ENCODE measurements at places on chromosomes 6 and 20.

DNA sequence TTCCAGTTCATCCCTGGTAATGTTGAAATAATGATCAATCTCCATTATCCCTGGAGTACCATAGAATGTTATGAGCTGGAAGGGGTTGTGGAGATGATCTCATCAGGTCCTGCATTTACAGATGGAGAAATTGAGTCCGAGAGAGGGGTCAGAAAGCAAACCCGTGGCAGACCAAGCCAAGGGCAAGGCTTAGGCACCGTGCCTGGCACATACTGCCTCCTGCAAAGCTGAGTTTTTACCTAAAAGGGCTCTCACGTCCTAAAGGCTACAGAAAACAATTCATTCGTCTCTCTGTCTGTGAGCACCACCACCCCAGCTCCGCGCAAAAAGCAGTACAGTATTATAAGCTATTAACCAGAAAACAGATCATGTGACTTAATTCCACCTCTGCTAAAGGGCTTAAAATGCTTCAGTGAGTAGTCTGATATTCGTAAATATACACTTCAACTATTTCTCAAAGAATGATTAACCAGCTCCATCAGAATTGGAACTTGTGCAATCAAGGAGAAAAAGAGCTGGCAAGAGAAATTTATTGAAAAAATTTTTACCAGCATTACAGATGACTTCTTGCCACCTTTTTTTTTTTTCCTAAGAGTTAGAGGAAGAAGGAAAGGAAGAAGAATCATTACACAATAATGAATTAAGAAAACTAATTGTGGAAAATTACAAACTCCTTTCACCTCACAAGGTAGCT, 3.4 kb upstream of the PARD6B start:
- DNase-seq = no peak

DNA sequence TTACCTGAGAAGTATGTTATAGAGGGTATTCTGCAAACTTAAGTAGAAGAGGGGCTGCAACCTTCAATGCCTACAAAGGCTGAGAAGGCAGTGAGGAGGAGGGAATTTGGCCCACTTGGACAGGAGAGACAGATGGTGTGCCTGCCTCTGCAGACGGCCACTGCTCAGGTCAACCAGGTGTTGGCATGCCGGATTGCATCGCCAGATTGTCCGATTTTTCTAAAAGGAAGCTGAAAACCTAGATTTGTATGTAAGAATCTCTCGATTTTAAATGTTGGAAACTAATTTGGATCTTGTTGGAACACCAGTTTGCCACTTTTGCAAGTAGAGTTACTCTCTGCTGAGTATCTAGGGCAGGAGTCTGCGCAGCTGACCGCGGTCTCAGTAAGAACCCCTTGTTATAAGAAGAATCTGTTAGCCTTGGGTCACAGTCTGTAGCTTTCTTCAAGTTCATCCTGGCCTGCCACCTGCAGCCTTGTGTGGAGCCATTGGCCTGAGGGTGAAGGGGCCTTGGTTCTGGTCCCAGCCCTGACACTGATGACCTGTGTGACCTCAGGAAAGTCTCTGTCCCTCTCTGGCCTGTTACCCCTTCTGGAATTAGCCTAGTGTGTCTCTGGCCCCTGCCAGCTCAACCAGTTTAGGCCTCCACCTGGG, 54.4 kb downstream of the TGM2 start:
- no peak for DNase-seq

GRCh38 chr20:58144096-58144495, 84.4 kb downstream of the ANKRD60 start:
- no peak for DNase-seq

- DNase-seq = no peak
Measured at GRCh38 chr6:26206868-26207801, 119.9 kb downstream of the HFE start.

DNA sequence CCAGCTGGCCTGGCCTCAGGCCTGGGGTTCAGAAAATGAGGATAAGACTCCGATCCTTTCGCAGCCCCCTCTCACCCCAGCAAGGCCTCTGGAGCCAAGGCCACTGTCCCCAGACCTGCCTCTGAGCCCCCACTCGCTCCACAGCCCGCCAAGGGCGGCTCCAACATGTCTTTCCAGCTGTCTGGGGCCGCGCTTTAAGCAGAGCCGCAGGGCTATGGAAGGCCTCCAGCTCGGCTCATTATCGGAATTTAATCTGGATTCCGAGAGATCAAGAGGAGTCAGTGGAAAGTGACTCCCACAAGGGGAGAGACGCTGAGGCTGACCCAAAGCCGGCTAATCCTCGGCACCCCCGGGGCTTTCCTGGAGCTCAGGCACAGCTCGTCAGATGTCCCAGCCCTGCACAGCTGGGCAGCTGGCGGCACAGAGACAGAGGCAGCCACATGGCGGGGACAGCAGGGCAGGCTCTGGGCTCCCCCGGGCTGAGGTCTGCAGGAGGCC, 41.8 kb downstream of the BMP7 start:
- no peak for DNase-seq

DNA sequence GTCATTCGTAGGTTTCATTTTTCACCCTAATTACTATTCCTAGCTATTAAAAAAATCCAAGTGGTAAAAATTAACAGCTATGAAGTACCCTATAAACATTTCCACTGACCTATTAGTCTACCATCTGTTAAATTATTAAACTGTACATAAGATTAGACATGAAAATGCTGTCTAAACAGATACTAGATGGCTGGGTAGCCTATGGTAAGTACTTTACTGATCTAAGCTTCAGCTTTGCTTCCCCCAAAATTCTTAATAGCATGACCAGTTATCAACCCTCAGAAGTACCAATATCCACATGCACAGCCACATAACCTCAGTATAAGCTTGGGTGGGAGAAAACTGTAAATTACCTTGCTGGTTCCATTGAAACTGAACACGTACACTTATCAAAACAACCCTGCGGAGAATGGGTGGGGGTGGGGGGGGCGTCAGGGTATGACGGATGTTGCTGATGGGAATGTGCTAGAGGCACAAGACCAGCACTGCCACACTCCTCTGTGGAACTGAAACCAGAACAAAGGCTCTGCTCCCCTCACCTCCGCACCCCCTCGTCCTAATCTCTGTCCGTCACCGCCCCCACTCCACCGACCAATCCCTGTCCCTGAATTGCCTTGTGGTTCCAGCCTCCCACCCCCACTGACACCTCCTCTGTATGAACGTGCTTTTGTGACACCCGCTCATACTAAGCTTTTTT, 45.3 kb downstream of the B4GALT5 start:
- peak; percentile 83 for DNase-seq

- DNase-seq = no peak
Measured at GRCh38 chr6:28311139-28311823, 24.7 kb downstream of the ZSCAN31 start.

- DNase-seq = no peak
Measured at GRCh38 chr6:156622185-156622584, 155.0 kb upstream of the ARID1B start.

DNA sequence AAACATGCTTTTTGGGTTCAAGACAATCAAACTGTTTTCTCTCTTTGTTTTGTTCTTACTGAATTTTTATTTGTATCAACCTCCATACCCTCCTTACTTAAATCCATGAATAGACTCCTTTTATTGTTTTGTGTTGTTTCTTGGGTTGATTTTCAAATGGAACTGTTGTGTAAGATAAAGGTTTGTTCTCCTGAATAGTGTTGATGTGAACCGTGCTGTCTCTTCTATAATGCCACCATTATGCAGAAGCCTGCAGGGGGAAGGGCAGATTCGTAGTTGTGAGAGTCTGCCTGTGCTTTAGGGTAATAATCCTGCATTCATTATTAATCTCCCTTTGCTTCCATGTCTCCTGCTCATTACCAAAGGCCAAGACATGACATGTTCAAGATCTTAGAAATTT, 105.9 kb downstream of the CDKAL1 start:
- no peak for DNase-seq

DNA sequence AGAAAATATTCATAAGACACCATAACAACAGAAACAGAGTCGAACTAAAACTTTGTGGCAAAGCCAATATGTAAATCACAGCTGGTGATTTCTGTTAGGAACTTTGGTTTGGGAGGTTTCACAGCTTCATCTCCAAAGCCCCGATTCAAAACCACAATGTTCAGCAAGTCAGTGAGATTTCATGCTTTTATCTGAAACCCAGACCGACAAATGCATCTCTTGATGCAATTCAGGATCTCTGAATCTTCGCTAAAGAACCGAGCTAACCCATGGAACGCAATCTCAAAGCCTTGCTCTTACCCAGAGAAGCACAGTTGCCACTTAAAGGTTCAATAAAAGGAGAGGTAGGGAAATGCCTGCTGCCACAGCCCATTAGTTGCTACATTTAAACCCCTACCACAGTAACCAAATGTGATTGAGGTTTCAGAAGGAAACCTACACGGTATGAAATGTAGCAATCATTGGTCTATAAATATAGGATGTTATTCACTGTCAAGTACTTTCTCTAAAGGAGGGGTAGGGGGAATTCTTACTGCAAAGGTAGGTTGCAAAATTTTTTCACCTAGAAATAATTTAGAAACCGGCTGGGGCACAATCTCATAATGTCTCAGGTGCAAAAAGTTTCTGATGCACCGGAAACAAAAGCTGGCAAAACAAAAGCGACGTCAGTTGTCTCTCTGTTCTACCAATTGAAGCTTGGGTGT, 381.0 kb upstream of the ARID1B start:
- DNase-seq = peak; percentile 10

DNA sequence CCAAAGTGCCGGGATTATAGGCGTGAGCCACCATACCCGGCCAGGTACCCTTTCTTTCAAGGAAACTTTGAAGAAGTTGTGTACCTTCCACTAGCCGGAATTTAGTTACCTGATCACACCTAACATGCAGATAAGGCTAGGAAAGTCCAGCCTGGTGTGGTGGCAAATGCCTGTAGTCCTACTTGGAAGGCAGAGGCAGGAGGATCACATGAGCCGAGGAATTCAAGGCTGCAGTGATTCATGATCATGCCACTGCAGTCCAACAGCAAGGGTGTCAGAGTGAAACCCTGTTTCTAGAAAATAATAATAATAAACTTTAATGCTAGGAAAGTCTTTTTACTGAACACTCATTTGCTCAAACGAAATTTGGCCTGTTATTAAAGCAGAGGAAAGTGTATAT, 21.0 kb downstream of the NFYA start:
- no peak for DNase-seq

- DNase-seq = no peak
Measured at GRCh38 chr20:56690531-56691175, 61.5 kb downstream of the TFAP2C start.

GRCh38 chr20:33352258-33353012, 48.9 kb downstream of the CDK5RAP1 start:
- DNase-seq = no peak

DNA sequence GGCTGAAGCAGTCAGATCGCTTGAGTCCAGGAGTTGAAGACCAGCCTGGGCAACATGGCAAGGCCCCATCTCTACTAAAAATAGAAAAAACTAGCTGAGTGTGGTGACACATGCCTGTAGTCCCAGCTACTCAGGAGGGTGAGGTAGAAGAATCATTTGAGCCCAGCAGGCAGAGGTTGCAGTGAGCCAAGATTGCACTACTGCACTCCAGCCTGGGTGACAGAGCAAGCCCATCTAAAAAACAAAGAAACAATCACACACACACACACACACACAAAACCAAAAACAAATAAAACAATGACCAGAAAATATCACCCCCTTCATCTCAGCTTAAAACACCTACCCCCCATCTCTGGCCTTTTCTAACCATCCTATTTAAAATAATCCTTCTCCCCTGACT, 68.0 kb downstream of the BTBD9 start:
- no peak for DNase-seq
